Spleen (tissue), 13 donors: ENCODE measurements at places on chromosomes 4 and X.

GRCh38 chrX:111103246-111103645 is 7.3 kb downstream of the PAK3 start:
- H3K27me3 ChIP-seq, result no peaks in the 10 kb centered on the region
- no peaks in the 10 kb centered on the region for H3K36me3 ChIP-seq
- DNase-seq, result no peak
- H3K4me1 ChIP-seq, result peaks cover 11% of the 10 kb centered on the region
- no peak overlapping the region for H3K27ac ChIP-seq

- H3K27ac ChIP-seq, result no peak overlapping the region
- H3K4me1 ChIP-seq, result no peaks in the 10 kb centered on the region
- H3K27me3 ChIP-seq, result no peaks in the 10 kb centered on the region
- H3K36me3 ChIP-seq, result no peaks in the 10 kb centered on the region
- H3K4me3 ChIP-seq, result no peak overlapping the region
- no peak for DNase-seq
Observed at GRCh38 chr4:183533698-183534097, 28.8 kb downstream of the ING2 start.

DNA sequence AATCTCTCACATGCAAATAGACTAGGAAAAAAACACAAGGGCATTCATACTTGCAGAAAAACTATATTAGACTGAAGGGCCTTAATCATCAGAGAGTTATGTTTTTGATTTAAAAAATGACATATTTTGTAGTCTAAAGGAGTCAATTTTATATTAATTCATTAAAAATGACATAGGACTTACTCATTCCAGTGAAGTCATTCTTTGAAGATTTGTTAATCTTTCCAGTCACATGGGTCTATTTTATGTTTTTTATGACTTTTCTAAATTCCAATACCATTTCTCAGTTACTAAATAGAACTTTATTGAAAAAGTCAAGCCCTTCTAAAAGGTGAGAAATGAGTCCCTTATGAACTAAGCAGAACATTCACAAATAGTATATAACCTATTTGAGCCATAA is 743.8 kb upstream of the INTU start:
- no peaks in the 10 kb centered on the region for H3K36me3 ChIP-seq
- H3K4me3 ChIP-seq, result no peak overlapping the region
- H3K4me1 ChIP-seq, result no peaks in the 10 kb centered on the region
- no peak for DNase-seq
- H3K27ac ChIP-seq, result no peak overlapping the region

DNA sequence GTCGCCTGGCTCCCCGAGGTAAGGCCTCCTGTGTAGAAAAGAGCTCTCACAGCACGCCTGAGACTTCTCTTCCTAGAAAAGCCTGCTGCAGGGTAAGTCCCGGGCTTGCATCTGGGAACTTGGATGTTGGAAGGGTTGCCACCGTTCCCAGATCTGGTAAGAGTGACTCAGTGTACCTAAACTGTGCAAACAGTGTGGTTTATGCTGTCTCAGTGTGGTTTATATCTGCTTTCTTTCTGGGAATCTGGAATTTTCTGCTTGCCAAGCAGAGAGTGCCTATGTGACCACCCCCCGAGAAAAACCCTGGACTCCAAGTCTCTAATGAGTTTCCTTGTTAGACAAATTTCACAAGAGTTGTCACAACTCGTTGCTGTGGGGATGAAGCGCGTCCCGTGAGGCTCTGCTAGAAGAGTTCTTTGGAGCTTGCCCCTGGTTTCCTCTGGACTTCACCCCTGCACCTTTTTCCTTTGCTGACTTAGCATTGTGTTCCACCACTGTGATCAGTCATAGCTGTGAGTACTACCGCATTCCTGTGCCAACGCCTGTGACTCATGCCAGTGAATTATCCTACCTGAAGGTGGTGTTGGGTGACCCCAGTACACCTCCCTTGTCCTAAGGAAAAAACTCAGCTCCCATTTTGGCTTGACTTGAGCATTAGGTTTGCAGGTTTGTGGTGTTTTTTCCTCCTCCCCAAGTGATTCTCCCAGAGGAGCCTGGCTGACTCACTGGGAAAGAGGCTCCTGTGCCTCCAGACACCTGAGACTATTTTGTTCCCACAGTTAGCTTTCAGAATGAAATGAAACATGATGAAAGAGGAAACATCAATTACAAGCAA is 14.5 kb downstream of the SLC2A9 start:
- peaks cover 11% of the 10 kb centered on the region for H3K4me1 ChIP-seq
- no peak overlapping the region for H3K4me3 ChIP-seq
- no peaks in the 10 kb centered on the region for H3K36me3 ChIP-seq
- no peak overlapping the region for H3K27ac ChIP-seq
- no peaks in the 10 kb centered on the region for H3K27me3 ChIP-seq
